Stimulated activated CD4-positive, alpha-beta T cell treated with anti-CD3 and anti-CD28 coated beads, Interleukin-15, amount 100 ng/mL, for 24 hours (primary cell): ENCODE measurements at places on chromosomes 2 and 18.
A peak's percentile ranks its signal among the peaks of the same experiment; 100 is the strongest.

DNA sequence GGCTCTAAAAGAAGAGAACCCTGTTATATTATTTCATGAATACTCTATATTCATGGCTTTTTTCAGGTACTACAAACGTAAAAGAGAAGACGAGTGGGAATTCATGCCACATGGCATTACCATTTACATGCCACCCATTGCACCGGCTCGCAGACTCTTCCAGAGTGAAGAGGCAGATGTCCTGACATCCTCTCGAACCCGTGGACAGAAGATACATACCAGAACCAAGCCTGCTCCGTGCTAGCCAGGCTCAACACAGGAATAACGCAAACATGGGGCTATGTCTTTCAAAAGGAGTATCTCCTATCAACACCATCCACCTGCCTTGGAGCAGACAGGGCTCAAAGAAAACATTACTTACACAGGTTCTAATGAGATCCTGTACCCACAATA is 168.8 kb downstream of the THADA start:
- DNase-seq: no peak

- DNase-seq: peak; percentile 36
Observed at GRCh38 chr2:108594982-108595464, 60.8 kb downstream of the LIMS1 start.

GRCh38 chr2:88416016-88416663 is 36.4 kb downstream of the FOXI3 start:
- no peak for DNase-seq

GRCh38 chr18:49854681-49855080 is 41.3 kb upstream of the ACAA2 start:
- no peak for DNase-seq

- DNase-seq: no peak
Observed at GRCh38 chr2:17611036-17611435, 70.5 kb downstream of the VSNL1 start.

DNA sequence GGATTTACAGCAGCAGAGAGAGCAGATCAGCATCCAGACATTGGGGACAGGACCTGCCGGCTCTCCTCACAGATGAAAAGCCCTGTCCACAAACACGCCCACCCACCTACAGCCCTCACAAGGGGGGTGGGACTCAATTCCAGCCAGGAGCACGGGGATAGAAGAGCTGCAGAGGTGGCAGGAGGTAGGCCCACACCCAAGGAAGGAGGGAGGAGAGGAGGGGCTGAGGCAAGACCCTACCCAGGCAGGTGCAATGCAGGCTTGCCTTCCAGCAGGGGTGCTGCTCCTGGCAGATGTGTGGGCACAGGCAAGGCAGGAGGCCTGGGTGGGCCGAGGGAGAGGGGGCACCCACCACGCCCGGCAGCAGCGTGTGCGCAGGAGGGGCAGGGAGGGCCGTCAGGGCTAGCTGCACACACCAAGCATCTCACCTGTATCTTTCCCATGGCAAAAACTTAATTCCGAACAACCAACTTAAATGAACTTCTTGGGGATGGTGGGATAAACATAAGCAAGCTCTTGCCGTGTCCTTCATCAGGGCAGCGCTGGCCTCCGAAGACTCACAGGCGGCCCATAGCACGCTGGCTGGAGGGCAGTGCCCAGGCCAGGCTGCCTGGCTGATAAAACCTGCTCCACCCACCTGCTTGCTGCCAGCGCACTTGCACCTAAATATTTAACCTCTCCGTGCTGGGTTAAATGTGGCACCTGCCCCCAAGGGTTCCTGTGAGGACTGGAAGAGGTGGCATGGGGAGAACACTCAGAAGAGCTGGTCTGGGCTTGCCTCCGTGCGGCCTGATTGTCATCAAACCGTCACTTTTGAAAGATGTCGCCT is 219.5 kb downstream of the HDAC4 start:
- no peak for DNase-seq

DNA sequence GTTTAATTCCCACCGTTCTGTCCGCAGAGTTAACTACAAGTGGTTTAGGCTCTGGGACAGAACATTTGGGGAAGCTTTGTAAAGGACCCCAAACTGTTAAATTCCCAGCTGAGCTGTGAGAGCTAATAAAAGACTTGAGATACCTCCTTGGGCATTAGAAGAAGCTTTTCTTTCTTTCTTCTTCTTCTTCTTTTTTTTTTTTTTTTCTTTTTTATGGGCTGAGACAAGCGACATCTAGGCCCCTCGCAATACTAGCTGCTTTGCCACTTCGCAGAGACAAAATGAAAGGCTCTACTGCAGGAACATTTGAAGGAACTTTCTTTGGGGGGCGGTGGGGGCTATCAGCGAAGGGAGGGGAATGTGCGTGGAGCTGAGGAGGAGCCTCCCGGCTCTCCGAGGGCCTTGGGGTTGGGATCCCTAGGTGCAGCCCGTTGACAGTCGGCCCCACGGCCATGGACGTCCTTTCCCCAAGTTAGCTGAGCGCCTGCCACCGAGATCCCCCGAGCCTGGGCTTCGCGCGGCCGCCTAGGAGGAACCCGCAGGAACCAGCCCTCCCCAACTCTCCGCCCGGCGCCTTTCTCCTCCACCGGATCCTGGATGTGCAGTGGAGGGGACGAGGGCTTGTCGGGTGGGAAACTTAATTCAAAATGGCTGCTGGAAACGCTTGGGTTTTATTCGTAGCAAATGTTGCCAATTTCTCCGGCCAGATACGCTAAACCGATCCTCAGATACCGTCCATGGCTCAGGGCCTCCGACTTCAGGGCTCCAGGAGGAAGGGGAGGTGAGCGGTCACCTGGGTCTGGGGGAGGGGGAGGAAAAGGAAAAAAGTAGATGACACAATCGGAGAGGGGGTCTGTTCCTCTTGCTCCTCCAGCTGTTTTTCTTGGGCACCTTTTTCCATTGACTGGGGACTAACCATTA is 4.2 kb downstream of the MEIS1 start:
- no peak for DNase-seq

DNA sequence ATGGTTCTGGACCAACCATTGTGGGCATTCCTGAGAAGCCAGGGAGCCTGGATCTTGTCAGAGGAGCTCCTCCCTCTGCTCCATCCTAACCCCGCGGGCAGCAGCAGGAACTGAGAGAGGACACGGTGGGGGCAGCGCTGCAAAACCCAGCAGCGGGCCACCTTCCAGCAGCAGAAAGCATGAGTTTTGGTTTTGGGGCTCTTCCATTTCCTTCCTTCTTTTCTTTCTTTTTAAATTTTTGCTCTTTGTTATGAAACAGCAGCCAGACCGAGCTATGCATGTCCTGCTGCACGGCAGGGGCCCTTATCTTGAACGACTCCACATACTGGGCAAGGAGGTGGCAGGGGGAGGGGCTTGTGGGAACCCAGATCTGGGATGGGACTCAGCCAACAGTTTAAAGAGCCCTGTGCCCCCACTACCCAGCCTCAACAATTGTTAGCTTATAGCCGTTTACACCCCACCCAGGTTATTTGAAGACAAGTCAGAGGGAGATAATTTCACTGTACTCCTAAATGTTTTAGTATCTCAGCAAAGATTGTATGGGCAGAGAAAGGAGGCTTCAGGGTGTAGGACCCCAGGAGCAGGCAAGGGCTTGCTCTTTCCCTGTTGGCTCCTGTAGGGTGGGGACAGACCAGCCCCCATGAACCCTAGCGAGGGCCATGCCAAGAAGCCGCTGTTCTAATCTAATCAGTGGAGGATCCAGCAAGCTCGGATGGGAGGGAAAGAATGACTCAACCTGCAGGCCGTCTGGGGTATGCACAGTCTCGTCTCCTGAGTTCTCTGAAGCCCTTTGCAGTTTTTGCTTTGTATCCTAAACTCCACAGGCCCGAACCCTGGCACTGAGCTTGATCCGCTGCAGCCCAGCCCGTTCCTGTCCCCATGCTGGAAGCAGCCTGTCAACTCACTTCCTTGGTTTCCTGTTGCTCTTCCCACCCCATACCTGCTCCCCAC is 75.3 kb downstream of the LRRFIP1 start:
- peak; percentile 65 for DNase-seq

GRCh38 chr2:210676067-210676466 is 119.7 kb downstream of the CPS1 start:
- no peak for DNase-seq

- no peak for DNase-seq
Observed at GRCh38 chr2:18154812-18155211, 276.3 kb downstream of the KCNS3 start.

GRCh38 chr2:62248226-62248625 is 52.3 kb downstream of the B3GNT2 start:
- no peak for DNase-seq

GRCh38 chr2:225668606-225669266 is 269.2 kb downstream of the NYAP2 start:
- peak; percentile 3 for DNase-seq

DNA sequence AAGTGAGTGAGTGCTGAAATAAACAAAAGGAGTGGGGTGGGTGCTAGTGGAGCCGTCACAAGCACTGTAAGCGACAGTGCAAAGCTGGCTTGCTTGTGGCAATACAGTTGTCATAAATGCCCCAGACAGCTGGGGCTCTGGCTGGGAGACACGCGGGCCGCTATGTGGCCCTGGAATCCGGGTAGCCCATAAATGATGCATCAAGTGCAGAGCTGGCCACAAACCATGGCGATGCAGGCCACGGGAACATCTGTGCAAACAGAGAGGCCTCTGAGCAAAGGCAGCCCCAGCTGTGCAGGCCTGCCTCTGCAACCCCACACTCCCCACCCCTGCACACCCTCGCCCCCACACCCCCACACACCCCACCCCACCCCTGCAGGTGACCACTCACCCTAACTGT is 349.2 kb upstream of the ID2 start:
- DNase-seq: no peak

- no peak for DNase-seq
Observed at GRCh38 chr18:23616258-23616657, 30.0 kb upstream of the NPC1 start.

DNA sequence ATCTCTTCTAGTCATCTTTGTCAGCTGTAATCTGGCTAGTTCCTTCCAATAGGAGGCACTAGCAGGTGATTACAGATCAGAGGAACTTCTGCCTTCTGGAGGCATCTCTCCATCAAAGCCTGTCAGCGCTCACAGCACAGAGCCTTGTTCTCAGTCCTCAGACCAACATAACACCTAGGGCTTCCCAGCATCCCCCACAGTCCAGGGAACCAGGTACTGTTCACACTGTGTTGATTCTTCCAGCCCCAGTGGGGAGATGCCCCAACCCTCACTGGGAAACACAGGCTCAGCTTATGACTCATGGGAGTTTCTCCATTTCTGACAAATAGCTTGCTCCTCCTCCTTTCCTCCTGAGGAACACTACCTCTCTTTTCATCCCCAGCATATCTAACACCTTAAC is 601.7 kb downstream of the CBLN2 start:
- no peak for DNase-seq

DNA sequence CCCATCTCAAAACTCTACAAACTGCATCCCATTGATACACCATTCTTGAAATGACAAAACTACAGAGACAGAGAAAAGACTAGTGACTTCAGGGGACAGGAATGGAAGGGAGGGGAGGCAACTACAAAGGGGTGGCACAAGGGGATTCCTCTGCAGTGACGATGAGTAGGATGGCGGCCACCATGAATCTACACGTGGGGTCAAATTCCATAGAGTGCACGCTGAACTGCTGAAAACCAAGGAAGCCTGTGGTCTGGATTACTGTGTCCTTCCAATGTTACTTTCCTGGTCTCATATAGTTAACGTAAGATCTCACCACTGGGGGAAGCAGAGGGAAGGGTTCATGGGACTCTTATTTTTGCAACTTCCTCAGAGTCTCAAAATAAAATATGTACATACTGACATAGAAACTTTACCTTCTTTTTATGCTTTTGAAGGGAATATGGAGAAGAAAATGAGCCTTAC is 23.6 kb downstream of the COX7A2L start:
- DNase-seq: no peak

- DNase-seq: no peak
Observed at GRCh38 chr2:218063486-218063885, 5.6 kb upstream of the RUFY4 start.

DNA sequence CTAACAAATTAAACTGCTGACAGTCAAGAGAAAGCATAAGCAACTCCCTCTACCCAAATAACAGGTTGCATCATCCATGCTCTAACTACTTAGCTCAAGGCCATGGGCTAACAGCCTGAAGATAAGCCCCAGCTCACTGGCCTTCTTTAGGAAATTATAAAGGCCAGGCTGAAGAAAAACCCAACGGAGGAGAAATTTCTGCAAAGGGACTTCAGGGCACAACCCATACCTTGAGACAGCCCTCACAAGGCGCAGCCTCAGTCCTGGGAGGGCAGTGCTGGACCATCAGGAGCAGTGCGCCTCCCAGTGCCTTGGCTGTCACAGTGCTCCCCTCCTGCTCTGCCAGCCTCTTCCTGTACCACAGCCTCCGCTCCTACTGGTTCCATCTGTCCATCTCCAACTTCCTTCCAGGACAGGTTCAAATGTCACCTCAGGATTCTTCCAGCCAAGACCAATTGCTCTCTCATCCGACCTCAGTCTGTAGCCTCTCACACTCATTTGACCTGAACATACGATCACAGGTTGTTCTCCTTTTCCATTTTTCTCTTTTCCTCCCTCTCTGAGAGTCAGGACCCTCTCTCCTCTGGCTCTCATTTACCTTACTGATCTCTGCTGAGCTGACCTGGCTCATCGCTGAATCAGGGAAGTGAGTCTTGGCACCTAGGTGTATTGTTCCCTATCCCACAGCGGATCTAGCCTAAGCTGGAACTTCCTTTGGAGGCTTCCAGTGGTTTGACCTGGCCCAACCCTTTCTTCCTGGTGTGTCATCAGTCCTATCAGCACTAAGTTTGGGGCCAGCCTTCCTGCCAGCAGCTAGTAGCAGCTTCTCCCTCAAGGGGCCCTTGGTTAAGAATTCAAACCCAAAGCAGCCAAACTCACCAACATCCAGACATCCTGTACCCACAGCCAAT is 1.9 kb downstream of the MCFD2 start:
- DNase-seq: no peak
